Muscle of leg (tissue), 16 donors: ENCODE measurements at places on chromosomes 11 and 22. TPM values are rescaled to one million over a fixed set of nuclear protein-coding genes. Genes with fewer than 3 reads are reported as not detected.
A peak's percentile ranks its signal among the peaks of the same experiment; 100 is the strongest.

DNA sequence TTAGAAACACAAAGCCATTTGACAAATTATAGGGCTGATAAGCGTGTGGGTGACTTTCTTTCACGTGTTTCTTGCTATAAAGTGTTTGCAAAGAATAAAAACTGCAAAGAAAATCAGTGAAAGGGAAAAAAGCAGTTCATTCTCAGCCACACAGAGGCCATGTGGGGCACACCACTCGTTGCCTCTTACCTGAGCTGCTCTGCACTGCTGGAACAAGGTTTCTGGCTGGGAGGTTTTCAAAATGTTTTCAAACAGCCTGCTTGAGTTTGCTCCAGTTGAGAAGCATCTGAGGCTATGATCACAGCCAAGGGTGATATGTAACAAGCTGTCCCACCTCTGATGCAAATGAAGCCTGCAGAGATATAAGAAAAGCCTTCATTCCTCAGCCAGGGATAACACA, 14.7 kb upstream of the VSIG10L2 start:
- no peak overlapping the region for H3K4me3 ChIP-seq
- no peak for DNase-seq
- H3K27ac ChIP-seq, result no peak overlapping the region
- H3K27me3 ChIP-seq, result no peaks in the 10 kb centered on the region
- H3K36me3 ChIP-seq, result no peaks in the 10 kb centered on the region

DNA sequence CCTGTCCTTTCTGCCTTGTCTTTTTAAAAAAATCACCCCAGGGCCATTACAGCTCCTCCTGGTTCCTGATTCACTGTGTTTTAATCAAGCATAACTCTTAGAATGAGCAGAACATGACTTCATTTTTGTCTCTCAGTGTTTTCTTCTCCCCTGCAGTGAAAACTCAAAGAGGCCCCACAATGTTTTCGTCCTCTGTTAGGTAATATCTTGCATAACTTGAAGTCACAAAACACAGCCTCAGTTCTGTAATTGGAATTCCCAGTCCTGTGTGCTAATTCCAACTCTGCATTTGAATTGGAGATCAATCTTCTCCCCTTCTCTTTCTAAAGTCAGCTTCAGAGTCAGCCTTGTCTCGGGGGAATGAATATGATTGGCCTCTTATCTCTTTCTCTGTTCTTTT, 186.5 kb upstream of the NAV2 start:
- no peak overlapping the region for H3K4me3 ChIP-seq
- H3K27me3 ChIP-seq, result peaks cover 3% of the 10 kb centered on the region
- H3K36me3 ChIP-seq, result no peaks in the 10 kb centered on the region
- no peak overlapping the region for H3K27ac ChIP-seq

DNA sequence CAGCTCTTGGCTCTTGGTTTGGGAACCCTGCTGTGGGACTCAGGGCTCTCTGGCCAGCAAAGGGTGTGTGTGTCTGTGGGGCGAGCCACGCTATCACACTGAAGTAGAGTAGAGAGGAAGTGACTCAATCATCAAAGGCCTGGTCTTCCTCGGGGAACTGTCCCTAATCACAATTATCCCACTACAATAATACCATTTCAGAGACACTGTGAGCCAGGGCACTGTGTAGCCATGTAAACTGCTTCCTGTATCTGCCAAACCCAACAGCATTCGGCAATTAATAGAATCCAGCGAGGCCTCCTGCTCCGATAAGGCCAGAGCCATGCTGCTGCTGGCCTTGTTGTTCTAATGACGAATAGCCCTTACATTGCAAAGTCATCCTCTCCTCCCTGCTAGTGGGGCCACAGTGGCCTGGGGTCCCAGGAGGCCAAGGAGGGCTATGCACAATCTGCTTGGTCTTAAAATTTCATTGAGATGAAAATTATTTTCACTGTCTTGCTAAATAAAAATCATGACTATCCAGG, 49.8 kb upstream of the LMO2 start:
- H3K4me3 ChIP-seq, result no peak overlapping the region
- no peaks in the 10 kb centered on the region for H3K36me3 ChIP-seq
- no peaks in the 10 kb centered on the region for H3K27me3 ChIP-seq
- H3K27ac ChIP-seq, result no peak overlapping the region

DNA sequence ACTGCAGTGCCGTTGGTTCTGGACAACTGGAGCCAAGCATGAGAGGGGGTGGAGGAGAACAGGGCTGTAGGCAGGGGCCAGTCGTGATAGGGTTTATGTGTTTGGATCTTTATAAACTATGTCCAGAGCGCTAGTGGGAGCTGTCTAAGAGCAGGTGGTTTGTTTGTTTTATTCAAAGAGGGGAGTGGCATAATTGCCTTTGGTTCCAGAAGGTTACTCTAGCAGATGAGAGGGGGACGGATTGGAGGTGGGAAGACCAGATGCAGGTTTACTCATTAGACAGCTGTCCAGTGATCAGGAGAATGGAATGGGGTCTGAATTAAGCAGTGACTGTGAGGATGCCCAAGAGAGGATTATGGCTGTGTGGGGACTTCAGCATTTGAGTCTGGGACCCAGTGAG, 109.3 kb upstream of the TBCEL start:
- DNase-seq, result no peak
- H3K36me3 ChIP-seq, result no peaks in the 10 kb centered on the region
- H3K27me3 ChIP-seq, result peaks cover 15% of the 10 kb centered on the region
- H3K4me1 ChIP-seq, result no peaks in the 10 kb centered on the region
- no peak overlapping the region for H3K27ac ChIP-seq

DNA sequence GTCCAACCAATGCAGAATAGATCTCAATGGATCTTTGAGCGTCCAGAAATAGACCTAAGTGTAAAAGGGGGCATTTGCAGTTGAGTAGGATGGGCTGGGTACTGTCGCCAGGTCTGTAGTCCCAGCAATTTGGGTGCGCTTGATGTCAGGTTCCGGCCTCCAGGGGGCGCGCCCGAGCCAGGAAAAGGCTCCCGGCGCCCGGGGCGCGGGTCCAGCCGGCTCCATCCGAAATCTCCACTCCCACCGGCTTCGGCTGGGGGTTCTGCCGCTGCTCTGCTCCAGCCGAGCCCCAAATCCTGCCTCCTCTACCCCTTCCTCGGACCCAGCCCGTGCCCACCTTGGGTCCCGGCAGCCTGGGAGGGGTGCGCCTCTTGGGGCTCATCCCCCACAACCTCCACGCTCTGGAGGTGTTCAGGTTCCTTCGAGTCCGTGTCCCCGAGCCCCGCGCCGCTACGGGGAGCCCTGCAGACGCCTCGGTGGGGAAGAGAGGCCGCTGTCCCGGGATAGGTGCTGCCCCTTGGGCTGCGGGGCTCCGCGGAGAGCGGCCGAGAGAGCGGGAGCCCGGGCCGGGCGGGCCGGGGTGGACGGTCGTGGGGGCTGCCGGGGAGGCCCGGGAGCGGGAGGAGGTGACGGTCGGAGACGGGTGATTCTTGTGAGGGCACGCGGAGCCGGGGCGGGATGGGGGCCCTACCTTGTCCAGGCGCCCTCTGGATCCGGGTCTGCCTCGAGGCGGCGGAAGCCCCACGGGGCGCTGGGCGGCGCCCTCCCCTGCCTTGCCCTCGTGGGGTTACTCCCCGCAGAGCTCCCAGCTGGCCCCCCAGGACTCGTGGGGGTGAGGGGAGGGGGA, 13.0 kb upstream of the CYB5R3 start:
- H3K27me3 ChIP-seq, result peaks cover 9% of the 10 kb centered on the region
- H3K36me3 ChIP-seq, result no peaks in the 10 kb centered on the region
- H3K4me1 ChIP-seq, result peaks cover 7% of the 10 kb centered on the region
- DNase-seq, result peak; percentile 86
- no peak overlapping the region for H3K27ac ChIP-seq
- peak overlapping the region; percentile 56 for H3K4me3 ChIP-seq

DNA sequence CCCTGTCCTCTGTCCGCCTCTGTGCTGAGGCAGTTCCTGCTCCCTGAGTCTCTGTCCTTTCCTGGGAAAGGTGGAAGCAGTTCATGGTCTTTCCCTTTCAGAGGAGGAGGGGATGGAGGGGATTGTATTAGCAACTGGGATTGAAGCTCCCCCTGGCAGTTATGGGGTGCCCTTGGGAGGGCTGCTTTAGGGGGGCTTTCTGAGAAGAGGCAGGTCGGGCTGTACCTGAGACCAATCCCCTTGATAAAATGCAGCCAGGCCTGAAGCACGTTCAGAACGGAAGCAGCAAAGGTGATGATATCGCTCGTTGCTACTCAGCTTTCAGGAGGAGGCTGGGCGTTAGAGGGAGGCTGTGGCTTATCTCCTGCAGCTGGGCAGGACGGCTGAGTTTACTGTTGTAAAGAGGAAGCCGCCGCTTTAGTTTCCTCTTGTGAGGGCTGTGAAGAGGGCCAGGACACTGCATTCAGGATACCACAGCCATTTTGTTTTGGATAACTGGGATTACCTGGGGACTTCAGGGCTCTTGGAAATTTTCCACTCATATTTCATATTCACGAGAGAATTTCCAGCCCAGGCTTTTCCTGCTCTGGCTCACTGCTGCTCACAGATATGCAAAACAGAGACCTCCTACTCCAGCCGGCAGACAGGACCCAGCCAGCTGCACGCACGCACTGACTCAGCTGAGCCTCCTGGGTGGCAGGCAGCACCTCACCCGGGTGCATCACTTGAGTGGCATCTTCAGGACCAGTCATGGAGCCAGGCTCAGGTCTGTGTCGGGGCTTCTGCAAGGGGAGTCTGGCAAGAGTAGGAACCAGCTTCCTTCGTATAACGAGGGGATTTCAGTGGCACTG, 798 bp downstream of the AMPD3 start:
- H3K36me3 ChIP-seq, result no peaks in the 10 kb centered on the region
- H3K27ac ChIP-seq, result peak overlapping the region; percentile 75
- peak overlapping the region; percentile 15 for H3K4me3 ChIP-seq
- H3K4me1 ChIP-seq, result peaks cover 45% of the 10 kb centered on the region
- H3K27me3 ChIP-seq, result peaks cover 20% of the 10 kb centered on the region

DNA sequence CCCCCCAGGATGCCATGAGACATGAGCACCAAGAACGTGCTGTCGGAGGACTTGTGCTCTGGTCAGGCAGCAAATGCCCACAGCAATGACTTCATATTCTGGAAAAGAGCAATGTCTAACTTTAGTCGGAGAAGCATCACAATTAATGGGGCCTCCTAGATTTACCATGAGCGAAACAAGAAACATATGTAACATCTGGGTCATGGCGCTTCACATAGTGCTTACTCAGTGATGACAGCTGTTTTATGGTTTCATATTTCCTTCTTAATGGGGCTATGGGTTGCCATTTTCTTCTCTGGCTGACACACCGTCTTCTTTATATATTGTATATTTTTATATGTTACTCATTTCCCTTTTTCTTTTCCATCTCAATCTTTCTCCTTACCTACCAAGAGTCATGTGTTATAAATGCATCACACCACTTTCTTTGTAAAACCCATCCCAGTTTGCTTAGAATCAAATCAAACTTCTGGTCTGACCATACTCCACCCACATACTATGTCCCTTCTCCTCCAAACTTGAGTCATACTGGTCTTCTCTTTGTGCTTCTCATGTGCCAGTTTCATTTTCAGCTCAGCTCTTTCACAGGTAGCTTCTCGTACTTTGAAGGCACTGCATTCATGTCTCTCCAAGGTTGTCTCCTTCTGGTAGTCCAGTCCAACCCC, 9.4 kb upstream of the CASP12 start:
- H3K4me1 ChIP-seq, result no peaks in the 10 kb centered on the region
- H3K4me3 ChIP-seq, result no peak overlapping the region
- H3K27me3 ChIP-seq, result no peaks in the 10 kb centered on the region
- no peak overlapping the region for H3K27ac ChIP-seq
- no peak for DNase-seq
- peaks cover 5% of the 10 kb centered on the region for H3K36me3 ChIP-seq

- H3K4me3 ChIP-seq, result peak overlapping the region; percentile 29
- no peaks in the 10 kb centered on the region for H3K36me3 ChIP-seq
- DNase-seq, result peak; percentile 92
Observed at GRCh38 chr22:20418211-20418788, 19.3 kb downstream of the SCARF2 start.

DNA sequence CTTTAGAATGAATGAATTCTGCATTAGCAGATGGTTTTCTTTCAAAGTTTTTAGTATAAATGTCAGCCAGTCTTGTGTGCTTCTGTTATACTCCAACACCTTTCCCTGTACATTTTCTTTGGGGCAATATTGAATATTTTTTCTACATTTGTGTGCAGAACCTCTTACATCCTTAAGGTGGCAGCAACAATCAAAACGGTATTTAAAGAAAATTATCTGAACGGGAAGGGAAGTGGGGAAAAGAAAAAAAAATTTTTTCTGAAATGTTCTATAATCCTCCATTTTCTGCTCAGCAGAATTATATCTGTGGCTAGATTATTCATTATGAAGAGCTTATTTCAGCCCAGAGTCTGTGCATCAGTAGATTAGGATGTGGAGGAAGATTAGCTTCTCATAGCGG, 347.3 kb upstream of the RAG2 start:
- H3K36me3 ChIP-seq, result no peaks in the 10 kb centered on the region
- H3K4me1 ChIP-seq, result peaks cover 8% of the 10 kb centered on the region
- no peak overlapping the region for H3K4me3 ChIP-seq
- DNase-seq, result peak; percentile 11
- H3K27me3 ChIP-seq, result no peaks in the 10 kb centered on the region
- H3K27ac ChIP-seq, result no peak overlapping the region

GRCh38 chr11:35419830-35420333, 524 bp upstream of the SLC1A2 start:
- DNase-seq, result peak; percentile 22
- H3K27me3 ChIP-seq, result peaks cover 59% of the 10 kb centered on the region
- no peaks in the 10 kb centered on the region for H3K36me3 ChIP-seq

GRCh38 chr11:88418508-88418907, 81.0 kb upstream of the CTSC start:
- DNase-seq, result no peak
- H3K27me3 ChIP-seq, result no peaks in the 10 kb centered on the region
- no peak overlapping the region for H3K4me3 ChIP-seq
- H3K4me1 ChIP-seq, result peaks cover 2% of the 10 kb centered on the region
- H3K36me3 ChIP-seq, result no peaks in the 10 kb centered on the region

DNA sequence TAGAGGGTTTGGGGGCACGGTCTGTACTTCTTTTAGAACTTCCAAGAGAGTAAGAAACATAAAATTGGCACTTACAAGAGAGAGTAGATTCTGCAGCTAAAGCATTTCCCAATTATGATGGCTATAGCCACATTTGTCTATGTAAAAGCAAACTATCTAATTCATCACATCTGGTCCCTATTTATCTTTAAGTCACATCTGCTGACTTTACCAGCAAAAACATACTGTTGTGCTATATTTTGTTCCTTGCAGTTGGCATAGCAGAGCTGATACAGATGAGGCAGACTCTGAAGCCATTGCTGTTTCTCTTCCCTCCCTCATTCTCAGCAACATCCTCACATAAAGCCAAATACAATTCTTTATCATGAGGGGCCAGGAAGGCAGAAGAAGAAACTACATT, 1533.5 kb upstream of the RAG2 start:
- no peak overlapping the region for H3K4me3 ChIP-seq
- no peaks in the 10 kb centered on the region for H3K36me3 ChIP-seq
- no peak overlapping the region for H3K27ac ChIP-seq
- no peaks in the 10 kb centered on the region for H3K4me1 ChIP-seq
- DNase-seq, result peak; percentile 8

The TPST2 gene
- 10.1 TPM for polyA plus RNA-seq

The CCDC87 gene
- polyA plus RNA-seq, result 0.15 TPM

The DBX1 gene
- polyA plus RNA-seq, result 8.7 TPM

The ACTN3 gene
- polyA plus RNA-seq, result 162 TPM

The PCF11 gene
- polyA plus RNA-seq, result 45.4 TPM
